K562 (cell line): ENCODE measurements at places on chromosomes 6 and 20.

GRCh38 chr6:17101422-17102257, at the start of gene STMND1:
TSS of gene STMND1 (plus strand) at chr6:17102050. CDS start at chr6:17102258, 208 bp downstream.
- no peak for DNase-seq

DNA sequence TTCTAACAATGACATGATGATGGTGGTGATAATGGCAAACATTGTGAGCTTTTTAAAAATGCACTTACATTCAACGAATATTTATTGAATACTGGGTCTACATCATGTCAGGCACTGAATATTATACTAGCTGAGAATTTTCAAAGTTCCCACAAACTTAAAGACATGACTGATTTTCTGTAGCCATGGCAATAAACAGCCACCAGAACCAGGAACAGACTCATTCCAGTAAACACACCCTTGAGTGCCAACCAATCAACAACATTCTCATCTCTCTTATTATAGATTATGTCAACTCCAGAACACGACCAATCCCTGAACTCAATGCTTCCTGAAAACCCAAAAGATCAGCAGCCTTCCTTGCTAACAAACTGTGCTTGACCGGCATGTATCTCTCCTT, 212.4 kb upstream of the RUNX2 start:
- no peak for DNase-seq

DNA sequence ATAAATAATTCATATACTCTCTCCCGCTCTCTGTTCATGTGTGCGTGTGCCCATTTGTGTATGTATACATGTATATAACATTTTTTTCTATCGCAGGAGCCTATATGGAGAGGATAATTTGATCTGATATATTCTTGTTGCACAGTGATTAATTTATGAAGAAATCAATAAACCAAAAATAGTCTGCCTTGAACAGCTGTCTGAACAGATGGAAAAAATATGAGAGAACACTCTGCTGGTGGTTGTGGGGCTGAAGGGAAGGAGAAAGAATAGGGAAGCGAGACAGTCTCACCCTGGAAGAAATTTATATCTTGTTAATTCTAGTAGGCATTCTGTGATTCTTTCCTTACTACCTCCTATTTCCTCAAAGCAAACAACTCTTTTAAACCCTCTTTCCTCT, 96.6 kb upstream of the B3GAT2 start:
- no peak for DNase-seq

DNA sequence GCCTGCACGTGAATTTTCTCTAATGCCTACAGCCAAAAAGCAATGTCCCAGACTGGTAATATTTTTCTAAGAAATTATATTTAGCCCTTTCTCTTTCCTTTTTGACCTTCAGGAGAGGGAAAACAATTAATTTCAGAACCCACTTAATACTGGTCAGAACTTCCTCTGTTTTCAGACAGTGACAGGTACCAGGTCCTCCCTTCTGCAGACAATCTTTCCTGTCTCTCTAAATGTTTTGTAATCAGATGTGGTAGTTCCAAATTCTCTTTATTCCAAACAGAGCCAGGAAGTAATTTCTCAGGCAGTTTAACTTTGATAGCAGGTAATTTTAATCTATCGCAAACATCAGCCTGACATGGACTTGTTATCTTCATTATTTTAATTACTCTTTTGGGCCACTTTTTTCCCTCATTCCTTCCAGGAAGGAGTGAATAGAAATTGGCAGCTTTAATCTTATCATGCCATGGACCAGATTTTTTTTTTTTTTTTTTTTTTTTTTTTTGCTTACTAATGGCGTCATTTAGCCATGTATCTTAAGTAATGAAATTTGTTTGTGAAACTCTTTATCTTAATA, 348.6 kb upstream of the SOX4 start:
- no peak for DNase-seq

GRCh38 chr6:122969999-122970533, 26.0 kb upstream of the CLVS2 start:
- no peak for DNase-seq

- no peak for DNase-seq
Observed at GRCh38 chr6:127439718-127440117, 19.5 kb downstream of the KIAA0408 start.
